ENCODE measurements at places on chromosomes 6 and 20.

DNA sequence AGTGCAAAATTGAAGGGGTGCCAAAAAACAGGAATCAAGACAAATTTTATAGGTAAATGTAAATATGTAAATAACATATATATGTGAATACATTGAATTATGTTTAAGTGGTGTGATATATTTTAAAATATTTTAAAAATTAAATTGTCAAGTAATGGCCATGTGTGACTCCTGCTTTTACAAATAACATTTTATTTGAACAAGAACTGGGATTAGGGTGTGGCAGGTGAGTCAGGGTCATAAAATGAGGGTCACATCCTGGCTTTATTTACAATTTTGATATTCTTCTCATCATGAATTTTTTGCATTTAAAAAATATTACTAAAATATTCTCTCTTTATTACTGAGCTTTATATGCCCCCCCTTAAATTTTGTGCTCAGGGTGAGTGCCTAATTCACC lies 601.1 kb upstream of the MAN1A1 start:
- no peak for DNase-seq

DNA sequence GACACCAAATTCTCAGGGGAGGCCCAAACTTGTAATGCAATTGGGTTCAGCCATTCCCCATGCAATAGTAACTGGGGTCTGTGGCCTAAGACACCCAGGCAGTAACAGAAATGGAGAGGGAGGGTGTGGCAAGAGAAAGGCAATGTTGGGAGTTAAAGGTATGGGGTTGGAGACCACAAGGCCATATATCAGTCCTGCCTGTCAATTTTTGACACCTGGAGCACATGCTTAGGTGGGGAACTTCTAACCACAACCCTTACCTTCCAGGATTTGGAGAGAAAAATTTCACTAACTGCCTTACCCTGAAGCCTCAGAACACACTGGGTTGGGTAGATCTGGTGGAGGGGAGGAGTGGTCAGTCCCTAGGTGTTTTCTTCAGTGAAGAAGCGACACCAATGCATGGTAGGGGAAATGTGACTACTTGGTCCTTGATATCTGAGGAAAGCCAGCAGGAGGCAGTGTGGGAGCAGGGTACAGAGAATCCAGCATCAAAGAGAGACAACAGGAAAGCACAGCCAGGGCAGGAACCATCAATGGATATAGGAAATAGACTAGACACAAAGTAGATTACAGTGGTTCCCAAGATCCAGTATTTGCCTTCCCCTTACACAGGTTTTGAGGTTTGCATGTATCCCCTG lies 6.8 kb upstream of the USP49 start:
- peak; percentile 9 for DNase-seq

- DNase-seq = no peak
Measured at GRCh38 chr20:7673841-7674240, 266.4 kb downstream of the HAO1 start.

- DNase-seq = no peak
Measured at GRCh38 chr20:16580147-16580546, 6.9 kb upstream of the KIF16B start.

- DNase-seq = no peak
Measured at GRCh38 chr20:62494537-62494936, 18.7 kb upstream of the GATA5 start.

DNA sequence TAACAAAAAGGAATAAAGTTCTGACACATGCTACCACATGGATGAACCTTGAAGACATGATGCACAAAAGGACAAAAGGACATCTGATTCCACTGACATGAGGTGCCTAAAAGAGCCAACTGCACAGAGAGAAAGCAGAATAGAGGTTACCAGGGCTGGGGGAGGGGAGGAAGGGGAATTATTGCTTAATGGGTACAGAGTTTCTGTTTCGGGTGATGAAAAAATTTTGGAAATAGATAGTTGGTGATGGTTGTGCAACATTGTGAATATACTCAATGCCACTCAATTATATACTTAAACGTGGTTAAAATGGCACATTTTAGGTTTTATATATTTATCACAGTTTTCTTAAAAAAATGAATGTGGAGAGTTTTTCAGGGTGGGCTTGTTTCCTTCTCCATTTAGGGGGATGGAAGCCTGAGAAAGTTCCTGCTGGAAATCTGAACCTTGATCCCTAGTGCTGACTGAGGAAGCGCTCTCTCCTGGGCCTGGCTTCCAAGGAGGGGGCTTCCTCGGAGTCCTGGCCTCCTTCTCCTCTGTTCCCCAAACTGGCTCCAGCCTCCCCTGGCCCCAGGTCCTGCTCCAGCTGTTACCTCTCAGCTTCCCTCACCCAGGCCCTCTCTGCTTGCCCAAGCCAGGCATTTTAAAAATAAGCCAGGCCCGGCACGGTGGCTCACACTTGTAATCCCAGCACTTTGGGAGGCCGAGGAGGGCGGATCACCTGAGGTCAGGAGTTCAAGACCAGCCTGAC lies 79.2 kb downstream of the NOL4L start:
- DNase-seq = no peak

- DNase-seq = no peak
Measured at GRCh38 chr20:63456429-63457284, 15.8 kb downstream of the KCNQ2 start.

- no peak for DNase-seq
Measured at GRCh38 chr20:44001667-44002596, 87.3 kb downstream of the TOX2 start.

GRCh38 chr6:169809386-169809785 lies 58.0 kb downstream of the ERMARD start:
- DNase-seq = no peak

- DNase-seq = no peak
Measured at GRCh38 chr20:2879146-2879545, 5.9 kb downstream of the PTPRA start.

GRCh38 chr6:33190504-33191107 lies 1.7 kb downstream of the COL11A2 start:
- no peak for DNase-seq

- no peak for DNase-seq
Measured at GRCh38 chr20:8389381-8390036, 257.4 kb downstream of the PLCB1 start.

DNA sequence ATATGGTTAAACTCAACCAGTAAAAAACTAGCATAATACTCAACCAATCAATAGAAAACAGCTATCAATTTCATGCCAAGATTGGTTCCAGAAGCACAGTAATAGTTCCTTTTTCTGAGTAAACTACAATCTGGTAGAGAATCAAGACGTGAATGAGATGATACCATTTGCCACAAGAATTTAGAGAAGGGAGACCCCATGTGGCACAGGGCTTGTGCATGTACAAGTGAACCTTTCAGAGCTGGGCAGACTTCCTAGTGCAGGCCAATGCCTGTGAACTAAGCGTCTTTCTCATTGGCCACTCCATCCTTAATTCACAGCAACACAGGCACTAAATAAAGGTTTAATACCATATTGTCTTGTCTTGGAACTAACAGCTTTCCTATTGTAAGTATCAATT lies 213.5 kb downstream of the RFPL4B start:
- DNase-seq = no peak

GRCh38 chr6:53035549-53036213 lies 29.5 kb upstream of the FBXO9 start:
- no peak for DNase-seq

- no peak for DNase-seq
Measured at GRCh38 chr20:35226884-35227681, 593 bp downstream of the MMP24 start.

DNA sequence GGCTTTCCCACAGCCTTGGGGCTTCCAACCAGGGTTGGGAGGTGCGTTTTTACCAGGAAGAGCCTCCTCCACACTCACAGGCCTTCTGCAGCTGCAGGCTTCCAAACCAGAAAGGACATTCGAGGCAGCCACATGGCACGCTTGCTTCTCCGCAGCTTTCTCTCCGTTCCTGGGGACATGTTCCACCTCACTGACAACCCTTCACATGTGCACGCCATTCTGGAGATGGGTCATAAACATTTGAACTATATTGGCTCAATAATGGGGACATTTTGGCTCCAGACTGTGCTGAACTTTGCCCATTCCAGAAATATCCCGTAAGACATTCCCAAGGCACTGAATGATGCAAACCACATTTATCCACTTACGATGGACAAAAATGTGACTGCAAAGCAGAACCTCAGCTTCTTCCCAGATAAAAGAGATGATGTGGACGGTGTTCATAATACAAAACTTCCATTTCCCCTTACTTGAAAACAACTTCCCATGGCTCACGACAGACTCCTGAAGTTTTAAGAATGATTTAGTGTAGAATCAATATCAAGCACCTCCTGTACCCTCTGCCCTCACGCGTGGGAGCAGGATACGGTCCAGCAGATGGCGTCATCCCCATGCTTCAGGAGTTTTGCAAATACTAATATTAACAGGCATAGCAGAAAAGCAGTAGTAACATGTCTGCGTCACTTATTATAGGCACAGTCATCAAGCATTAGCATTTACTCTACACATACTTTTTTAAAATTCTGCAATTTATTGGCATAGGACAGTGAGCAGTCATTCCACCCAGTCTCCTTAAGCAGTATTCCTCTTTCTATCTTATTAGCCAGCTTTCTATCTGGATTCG lies 25.4 kb upstream of the FOXF2 start:
- no peak for DNase-seq

DNA sequence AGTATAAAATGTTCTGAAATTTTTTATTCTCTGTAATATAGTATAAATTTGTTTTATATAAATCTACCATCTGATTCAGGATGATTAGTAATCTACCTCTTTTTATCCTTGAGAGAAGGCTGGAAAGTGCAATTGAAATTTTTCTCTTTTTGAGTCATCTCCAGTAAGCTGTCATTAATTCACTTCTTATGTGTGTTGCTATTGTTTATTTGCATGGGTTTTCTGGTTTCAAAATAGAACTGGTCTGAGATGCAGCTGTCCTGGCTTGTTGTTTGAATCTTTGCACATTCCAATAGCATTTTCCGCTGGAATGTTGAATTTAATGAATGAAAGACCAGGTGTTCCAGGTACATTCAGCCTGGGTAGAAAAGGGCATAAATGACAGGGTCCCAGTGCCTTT lies 24.3 kb upstream of the TAB2 start:
- no peak for DNase-seq

DNA sequence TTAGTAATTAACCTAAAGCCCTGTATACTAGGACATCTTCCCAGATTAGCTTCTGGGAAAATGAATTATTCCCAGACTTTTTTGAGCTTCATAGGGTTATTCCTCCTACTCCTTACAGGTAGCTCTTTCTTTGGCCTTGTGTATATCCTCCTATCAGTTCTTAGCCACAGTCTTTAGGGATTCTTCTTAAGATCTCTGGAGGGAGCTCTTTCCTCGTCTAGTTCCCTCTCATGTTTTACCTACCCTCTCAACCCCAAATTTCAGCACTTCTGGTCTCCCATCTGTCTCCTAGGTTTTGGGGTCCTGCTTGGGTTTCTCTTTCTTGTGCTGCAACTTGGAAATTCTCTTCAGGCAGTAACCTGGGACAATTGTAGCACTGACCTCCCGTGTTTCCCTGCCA lies 46.4 kb upstream of the SLC35B3 start:
- DNase-seq = no peak

GRCh38 chr6:131101911-131102680 lies 33.2 kb upstream of the AKAP7 start:
- no peak for DNase-seq

- DNase-seq = no peak
Measured at GRCh38 chr6:23851522-23851921, 274.5 kb upstream of the NRSN1 start.

DNA sequence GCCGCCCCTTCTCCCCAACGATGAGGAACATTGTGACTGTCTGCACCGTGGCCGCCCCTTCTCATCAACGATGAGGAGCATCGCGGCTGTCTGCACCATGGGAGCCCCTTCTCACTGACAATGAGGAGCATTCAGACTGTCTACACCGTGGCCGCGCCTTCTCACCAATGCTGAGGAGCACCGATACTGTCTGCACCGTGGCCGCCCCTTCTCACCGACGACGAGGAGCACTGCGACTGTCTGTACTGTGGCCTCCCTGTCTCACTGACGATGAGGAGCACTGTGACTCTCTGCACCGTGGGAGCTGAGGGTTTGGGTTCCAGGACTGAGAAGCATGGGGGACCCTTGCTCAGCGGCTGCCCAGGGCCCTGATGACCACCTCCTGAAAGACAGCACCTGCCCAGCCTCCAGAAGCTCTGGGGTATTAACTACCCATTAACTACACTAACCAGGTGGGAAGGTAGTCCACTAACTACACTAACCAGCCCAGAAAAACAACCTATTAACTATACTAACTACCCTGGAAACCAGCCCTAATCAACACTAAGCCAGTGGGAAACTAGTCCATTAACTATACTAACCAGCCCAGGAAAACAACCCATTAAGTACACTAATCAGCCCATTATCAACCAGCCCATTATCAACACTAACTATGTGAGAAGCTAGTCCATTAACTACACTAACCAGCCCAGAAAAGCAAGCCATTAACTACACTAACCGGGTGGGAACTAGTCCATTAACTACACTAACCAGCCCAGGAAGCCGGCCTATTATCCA lies 116.9 kb downstream of the TAF4 start:
- DNase-seq = no peak

- no peak for DNase-seq
Measured at GRCh38 chr6:157106487-157106886, 216.8 kb downstream of the TMEM242 start.

DNA sequence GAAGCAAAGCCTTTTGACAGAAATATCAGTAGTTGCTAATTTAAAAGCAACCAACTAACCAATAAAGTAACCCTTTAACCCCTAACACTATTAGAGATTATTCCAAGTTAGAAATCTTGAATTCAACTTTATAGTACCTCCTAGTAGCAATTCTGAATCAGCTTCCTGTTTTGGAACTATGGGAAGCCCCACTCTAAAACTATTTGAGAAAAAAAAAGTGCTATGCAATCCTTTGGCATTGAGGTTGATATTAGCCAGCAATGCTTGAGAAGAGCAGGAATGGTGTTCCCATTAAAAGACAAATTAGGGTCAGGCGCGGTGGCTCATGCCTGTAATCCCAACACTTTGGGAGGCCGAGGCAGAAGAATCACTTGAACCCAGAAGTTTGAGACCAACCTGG lies 306.2 kb upstream of the ZFP64 start:
- DNase-seq = no peak

- no peak for DNase-seq
Measured at GRCh38 chr6:161115468-161115867, 123.9 kb downstream of the MAP3K4 start.

DNA sequence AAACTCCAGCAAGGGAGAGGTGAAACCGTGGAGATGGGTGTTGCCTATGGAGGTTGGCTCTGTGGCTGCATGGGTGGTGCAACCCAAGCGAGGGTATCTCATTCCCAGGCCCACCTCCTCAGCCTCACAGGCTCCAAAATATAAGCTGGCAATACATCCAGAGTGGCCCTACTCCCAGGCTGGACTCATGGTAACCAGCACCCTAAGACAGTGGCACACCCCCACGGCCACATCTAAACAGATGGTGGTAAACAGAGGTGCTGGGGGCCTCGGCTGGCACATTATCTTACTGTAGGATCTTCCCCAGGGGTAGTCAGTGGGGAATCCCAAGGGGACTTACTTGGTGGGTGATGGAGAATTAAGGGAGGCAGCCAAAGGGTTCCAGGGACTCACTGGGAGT lies 33.7 kb upstream of the CCND3 start:
- DNase-seq = no peak

- DNase-seq = no peak
Measured at GRCh38 chr20:61875221-61875885, 190.3 kb downstream of the TAF4 start.
